ENCODE measurements at places on chromosomes 1 and 21. TPM values are rescaled to one million over a fixed set of nuclear protein-coding genes. Genes with fewer than 3 reads are reported as not detected.

MMEL1 gene
- not detected for polyA plus RNA-seq

SGIP1 gene
- polyA plus RNA-seq = 0.09 TPM

ANKRD34A gene
- polyA plus RNA-seq = 0.06 TPM

DCST1 gene
- polyA plus RNA-seq = not detected

PTGS2 gene
- polyA plus RNA-seq = 0.11 TPM

BGLAP gene
- not detected for polyA plus RNA-seq

C1orf226 gene
- polyA plus RNA-seq = 4.8 TPM

CYB5RL gene
- polyA plus RNA-seq = 1.5 TPM

LAD1 gene
- 13.7 TPM for polyA plus RNA-seq

TEDDM1 gene
- polyA plus RNA-seq = 0.08 TPM

C1orf116 gene
- polyA plus RNA-seq = 0.33 TPM

DNAH14 gene
- 2.7 TPM for polyA plus RNA-seq

OR10Z1 gene
- polyA plus RNA-seq = not detected

CD1E gene
- polyA plus RNA-seq = 0.09 TPM

IL20 gene
- not detected for polyA plus RNA-seq

NHLH1 gene
- not detected for polyA plus RNA-seq

RAP1A gene
- 23.1 TPM for polyA plus RNA-seq

PLA2G2C gene
- polyA plus RNA-seq = not detected

ANGPTL7 gene
- 0.06 TPM for polyA plus RNA-seq

MMP23B gene
- 1.5 TPM for polyA plus RNA-seq

HHAT gene
- polyA plus RNA-seq = 1.5 TPM

ERG gene
- polyA plus RNA-seq = 4.1 TPM

CNR2 gene
- 0.03 TPM for polyA plus RNA-seq

RGS8 gene
- not detected for polyA plus RNA-seq
